ENCODE measurements at places on chromosomes 12 and 14.

DNA sequence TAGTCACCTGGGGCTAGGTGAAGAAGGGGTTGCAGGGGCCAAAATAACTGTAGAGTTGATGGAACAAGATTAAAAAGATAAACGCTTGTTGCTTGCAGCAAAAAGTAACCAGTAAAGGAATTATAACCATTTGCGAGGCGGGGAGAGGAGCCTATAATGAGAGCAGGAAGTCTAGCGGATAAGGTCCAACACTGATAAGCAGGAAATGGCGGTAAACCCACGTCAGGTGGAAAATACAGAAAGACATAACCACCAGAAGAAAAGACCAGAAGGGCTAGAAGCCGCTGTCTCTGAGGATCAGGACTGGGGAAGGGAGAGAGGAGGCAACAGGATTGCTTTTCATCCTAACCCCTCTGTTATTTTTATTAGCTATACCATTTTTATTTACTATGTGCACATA is 303.3 kb downstream of the DPF3 start:
- DNase-seq = no peak

GRCh38 chr14:21108791-21109190 is 7.9 kb downstream of the TMEM253 start:
- DNase-seq = no peak

- no peak for DNase-seq
Measured at GRCh38 chr12:25084816-25085215, 110.1 kb downstream of the DNAI7 start.

GRCh38 chr12:130667421-130667960 is 48.6 kb downstream of the RIMBP2 start:
- DNase-seq = no peak

GRCh38 chr14:31090883-31091764 is 64.9 kb upstream of the STRN3 start:
- DNase-seq = no peak
